ENCODE measurements at places on chromosomes 1 and 21.

GRCh38 chr1:229141689-229142377, 129.1 kb upstream of the RAB4A start:
- DNase-seq, result no peak

DNA sequence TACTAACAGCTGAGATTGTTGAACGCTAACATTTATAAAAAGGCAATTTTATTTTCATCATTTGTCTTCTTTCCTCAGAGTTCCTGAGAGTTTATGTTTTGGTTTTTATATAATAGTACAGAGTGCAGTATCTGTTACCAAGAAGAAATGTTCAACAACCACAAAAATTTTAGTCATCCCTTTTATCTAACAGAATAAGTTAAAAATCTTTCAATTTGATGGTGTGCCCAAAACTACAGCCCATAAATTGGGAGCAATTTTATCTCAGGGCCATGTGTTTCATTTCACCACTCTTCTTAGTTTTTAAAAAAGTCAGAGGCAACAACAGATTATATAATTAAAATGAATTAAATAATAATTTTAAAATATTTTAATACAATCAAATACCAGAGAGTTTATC, 37.1 kb downstream of the NEXN start:
- DNase-seq, result no peak

DNA sequence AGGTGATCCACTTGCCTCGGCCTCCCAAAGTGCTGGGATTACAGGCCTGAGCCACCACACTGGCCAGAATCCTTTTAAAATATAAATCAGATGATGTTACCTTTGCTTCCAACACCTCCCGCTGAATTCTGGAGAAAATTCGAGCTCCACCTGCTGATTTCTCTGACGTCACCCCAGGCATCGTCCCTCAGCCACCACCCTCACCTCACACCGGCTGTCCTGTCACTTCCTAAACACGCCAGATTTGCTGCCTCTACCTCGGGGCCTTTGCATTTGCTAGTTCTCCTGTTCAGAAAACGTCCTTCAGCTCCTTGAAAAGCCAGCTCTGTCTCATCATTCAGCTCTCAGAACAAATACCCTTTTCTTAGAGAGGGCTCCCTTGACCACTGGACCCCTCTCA, 57.9 kb downstream of the FBXO2 start:
- no peak for DNase-seq

- no peak for DNase-seq
Measured at GRCh38 chr1:158035976-158036583, 42.6 kb downstream of the KIRREL1 start.

GRCh38 chr1:212566522-212567479, 41.8 kb upstream of the ATF3 start:
- peak; percentile 82 for DNase-seq

DNA sequence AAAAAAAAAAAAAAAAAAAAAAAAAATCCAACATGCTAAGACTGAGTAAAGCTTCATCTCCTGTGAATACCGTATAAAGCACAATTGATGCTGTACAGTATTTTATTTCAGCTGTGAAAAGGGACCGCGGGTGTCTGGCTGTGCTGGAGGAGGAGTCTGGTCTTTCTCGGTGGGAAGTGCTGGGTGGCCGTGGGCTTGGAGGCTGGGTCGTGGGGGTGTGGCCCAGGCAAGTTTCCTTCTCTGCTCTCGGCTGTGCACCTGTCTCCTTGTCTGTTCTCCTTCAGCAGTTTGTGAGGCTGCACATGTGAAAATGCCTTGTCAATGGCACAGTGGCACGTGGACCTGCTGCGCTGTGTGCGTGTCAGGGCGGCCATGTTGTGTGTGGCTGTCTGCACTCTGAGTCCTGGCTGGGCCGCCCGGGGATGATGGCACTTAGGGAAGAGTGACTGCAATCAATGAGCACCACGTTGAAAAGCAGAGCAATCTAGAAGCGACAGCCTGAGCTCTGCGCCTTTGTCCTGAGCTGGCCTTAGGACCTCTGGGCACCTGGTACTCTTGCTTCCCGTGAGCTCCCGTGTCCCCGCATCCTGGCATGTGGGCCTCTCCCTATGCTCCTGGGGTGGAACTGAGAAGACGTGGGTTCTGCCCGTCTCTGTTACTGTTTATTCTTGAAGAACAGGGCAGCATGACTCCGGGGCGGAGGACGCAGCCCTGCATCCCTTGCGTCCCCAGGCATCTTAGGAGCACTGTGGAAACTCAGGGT, 14.5 kb downstream of the AGPAT3 start:
- DNase-seq, result no peak

DNA sequence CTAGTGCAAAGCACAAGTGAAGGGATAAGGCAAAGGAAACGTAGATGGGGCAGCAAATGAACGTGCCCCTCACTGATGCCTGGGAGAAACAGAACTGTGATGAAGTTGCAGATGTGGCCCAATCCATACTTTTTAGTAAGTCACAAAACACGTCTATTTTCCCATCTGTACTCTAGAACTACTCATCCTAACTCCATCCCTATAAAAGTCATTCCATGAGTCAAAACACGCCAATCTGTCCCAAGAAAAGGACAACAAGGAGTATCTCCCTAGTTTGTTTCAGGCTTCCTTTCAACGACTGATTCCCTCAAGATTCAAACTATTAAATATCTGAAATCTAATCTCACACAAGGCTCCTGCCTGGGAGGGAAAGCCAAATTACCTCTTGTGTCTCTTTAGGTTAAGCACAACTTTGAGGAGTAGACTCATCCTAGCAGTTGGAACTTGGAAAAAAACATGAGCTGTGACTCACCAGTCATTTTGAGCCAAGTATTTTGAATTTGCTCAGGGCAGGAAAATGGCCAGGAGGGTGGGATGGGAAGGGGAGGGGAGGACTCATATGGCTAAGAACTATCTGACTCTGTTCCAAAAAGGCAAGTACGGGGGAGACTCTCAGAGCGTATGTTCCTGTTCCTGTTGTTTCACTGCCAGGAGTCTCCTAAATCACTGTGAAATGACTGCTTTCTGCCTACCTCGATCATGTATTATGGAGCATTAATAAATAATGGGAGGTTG, 214.5 kb upstream of the CAMK1G start:
- no peak for DNase-seq

- peak; percentile 67 for DNase-seq
Measured at GRCh38 chr1:160646711-160647328, at the start of gene SLAMF1. Gene SLAMF1 (minus strand): TSS chr1:160647044. CDS start chr1:160646945, 99 bp downstream.

DNA sequence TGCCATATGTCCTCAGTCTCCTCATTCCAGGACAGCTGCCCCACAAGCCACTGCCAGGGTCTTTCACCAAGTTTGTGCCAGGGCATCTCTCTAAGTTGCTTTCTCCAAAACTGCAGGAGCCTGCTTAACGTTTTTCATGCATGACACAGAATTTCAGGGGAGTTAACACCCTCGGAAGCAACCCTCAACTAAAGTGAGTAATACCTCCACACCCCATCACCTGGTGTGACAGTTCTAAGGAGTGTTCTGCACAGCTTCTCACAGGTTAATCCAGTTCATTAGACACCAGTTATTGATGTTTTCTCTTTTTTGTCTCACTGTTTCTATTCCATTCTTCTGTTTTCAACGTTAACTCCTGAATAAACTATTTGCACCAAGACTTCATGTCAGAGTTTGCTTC, 115.0 kb downstream of the BACH1 start:
- DNase-seq, result no peak

DNA sequence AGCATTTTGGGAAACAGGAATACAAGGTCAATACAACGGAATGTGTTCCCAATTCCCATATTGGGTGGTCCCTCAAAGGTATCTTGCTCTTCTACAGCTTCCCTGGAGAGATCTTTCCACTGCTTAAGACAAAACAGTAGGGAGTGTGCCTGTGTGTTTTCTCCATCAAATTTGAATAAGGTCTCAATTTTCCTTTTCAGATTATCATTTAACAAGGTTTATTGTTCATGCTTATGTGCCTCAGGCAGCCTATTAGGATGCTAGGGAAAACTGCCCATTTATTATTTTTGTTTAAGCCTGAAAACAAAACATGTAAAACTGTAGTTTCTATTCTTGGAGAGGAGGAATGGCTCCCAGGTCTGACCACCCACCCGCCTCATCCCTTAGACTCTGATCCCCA, 622.7 kb downstream of the LMO4 start:
- DNase-seq, result no peak

DNA sequence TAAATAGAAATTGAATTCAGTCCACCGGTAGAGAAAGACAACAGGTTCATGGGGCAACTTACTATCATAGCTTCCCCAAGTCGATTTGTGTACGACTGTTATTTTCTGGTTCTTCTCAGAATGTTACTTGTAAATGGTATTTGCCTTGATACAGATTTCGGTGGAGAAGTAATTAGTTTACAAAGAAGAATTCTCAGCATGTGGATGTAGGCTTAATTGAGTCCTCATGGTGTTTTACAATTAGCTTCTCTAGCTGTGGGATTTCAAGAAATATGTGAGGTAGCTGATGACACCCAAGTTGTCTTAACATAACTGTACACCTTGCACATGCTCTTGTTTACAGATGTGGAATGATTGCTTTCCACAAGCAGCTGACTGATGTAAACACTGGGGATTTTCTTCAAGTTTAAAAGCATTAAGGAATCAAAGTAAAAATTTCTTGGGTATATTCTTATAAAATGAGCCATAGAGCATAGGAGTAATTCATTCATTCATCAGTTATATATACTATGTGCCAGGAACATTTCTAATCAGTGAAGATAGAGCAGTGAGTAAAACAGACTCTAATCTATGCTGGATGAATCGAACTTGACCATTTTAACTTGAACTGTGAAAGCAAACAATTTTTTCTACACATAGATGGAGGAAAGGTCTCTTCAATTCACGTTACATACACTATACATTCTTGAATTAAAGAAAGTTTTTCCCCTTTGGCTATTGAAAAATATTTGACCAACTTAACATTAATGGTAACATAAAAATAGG, 1.4 kb downstream of the MACO1 start:
- DNase-seq, result no peak

GRCh38 chr1:27772036-27772931, 735 bp upstream of the STX12 start:
- no peak for DNase-seq

DNA sequence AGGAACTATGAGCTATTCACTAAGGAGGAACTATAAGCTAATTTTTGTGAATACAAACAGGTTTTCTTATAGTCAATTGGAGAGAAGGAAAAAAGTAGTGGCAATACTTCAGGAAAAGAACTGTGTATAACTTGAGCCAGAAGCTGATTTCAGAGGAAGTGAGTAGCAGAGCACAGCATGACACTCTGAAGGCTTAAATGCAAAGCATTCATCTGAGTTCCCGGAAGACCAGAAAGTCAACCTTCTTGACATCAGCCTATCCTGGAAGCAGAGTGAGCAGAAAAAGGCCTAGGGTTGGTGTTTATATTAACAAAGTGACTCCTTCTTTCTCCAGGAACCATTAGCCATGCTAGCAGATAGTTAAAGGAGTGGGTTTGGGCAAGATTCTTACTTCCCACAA, 545.2 kb downstream of the MRPL39 start:
- no peak for DNase-seq

DNA sequence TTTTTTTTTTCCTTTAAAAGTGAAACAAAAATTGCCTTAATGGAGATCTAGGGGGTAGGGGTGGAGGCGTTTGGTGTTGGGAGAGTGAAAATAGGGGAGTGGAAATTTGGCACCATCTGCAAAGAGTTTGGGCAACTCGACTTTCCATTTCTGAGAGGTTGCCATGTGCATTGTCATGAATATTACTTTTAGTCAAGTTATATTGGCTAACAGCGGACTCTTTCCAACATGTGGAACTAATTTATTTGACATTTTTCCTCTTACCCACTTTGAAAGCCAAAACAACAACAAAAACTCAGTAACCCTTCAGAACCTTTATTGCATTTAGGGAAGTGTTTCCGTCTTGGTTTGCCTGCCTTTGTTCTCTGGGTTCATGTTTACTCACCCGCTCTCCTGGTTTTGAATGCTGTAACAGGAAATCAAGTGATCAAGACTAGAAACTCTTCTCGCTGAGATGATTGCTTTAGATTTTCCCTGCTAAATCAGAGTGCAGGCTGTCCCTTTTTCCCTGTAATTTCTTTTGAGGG, 70.4 kb downstream of the CACHD1 start:
- DNase-seq, result no peak

GRCh38 chr1:215667761-215668160, 100.7 kb downstream of the KCTD3 start:
- no peak for DNase-seq

DNA sequence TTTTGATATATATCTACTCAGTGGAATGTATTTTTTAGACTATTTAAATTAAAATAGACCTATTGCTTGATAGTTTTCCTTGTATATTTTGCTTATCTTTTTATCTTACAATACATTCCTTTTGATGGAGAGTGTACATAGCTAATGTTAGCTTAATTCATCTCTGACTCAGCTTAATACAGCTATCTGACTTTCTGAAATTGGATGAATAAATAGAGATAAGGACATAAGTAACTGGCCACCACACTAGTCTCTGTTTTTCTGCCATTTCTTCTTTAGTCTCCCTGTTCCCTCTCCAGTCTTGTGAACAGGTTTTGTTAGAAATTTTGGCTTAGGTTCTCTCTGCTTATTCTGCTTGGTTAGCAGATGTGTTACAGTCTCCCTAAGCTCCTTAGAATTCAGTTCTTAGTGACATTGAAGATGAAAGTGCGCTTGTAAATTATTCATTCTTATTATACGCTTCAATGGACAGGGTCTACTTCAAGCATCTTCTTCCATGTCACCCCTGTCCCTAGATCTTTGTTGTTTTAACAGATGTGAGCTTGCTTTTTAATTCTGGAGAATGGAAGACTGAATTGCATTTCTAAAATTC, 59.6 kb downstream of the XPR1 start:
- no peak for DNase-seq

DNA sequence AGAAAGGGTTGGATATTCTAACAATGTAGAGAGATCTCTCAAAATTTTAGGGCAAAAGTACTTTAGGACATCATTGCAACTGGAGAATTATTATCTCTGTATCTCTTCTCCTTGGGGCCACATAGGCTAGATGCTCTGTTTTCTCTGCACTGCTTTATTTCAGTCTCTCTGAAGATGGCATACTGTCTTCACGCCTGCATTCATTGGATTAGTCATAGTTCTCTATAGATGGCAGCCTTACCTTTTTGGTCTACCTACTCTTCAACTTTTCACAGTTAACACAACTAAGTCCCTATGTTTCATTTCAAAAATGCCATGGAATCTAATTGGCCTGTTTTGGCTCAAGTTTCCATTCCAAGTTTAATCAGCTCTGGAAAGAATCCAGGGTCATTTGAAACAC, 1623.3 kb upstream of the B3GALT2 start:
- no peak for DNase-seq

DNA sequence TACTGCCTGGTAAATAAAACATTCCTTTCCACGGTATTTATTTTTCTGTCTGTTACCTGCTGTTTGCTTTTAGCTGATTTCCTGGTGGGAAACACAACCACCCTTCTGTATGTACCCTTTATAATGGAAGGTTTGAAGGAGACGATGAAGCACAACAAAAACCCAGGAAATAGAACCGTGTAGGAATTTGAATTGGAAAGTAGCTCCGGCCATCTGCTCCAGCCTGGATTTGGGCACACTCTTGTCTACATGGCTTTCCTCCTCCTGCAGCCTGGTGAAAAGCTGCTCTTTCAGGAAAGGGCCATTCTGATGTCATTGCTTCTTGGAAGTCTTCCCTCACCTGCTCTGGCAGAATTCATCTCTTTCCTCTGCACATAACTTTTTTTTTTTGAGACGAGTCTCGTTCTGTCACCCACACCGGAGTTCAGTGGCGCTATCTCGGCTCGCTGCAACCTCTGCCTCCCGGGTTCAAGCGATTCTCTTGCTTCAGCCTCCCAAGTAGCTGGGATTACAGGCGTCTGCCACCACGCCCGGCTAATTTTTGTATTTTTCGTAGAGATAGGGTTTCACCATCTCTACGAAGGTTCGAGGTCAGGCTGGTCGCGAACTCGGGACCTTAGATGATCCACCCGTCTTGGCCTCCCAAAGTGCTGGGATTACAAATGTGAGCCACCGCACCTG, 2.7 kb downstream of the AK4 start:
- DNase-seq, result no peak

Data from CD4-positive, alpha-beta T cell treated with Interleukin-15 for 4 hours (primary cell).